ENCODE measurements at places on chromosomes 3 and 15.

- no peak for DNase-seq
Measured at GRCh38 chr3:136802481-136802996, 16.4 kb upstream of the SLC35G2 start.

DNA sequence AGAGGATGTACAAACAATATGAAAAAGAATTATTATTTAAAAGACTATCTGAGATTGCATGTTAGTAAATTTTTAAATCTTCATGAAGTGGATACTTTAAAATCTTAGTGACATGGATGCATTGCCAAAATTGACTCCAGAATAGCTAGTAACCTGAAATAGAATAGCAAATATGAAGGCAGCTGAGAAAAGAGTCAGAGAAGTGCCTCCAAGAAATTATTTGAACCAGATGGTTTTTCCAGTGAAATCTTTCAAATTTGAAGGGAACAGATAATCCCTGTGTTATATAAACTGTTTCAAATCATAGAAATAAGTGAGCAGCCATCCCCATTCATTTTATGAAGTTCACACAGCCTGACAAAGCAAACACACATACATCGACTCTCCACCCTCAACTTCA is 29.6 kb downstream of the FSIP1 start:
- DNase-seq = no peak

- DNase-seq = no peak
Measured at GRCh38 chr15:37093480-37094332, 6.6 kb downstream of the MEIS2 start.

DNA sequence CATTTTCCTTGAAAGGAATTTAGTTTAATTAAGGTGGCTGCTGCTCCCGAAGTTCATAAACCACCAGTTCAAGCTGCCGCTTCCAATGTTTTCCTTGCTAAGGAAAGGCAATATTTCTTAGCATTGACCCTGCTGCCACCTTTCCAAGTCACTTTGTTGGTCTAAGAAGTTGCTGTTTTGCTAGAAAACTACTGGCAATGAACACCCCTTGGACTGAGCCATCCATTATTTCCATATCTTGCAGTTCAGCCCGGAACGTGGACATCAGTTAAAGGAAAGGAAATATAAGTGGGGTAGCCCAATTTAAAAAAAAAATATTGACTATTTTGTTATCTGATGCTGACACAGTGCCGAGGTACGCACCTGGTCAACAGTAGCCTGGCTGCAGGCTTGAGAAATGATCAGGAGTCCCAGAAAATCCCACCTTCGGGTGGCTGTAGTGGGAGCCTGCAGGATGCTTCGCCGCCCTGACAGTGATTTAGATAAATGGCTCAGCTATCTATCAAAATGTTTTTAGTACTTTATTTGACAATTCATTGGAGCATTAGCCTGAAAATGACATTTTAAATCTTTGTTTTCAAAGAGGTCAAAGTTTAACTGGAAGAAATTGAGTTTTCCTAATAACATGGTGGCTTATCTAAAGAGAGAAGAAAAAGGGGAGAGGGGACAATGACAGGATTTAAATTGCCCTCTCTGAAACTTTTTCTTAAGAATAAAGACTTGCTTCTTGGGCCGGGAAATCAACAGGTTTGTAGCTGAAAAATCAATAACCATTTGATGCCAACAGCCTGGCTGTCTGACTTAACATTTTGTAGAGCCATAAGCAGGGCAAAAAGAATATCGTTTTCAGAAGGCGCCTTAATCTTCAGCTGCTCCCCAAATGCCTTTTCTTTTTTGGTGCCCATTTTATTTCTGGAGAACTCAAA is 1.6 kb downstream of the RARB start:
- no peak for DNase-seq

DNA sequence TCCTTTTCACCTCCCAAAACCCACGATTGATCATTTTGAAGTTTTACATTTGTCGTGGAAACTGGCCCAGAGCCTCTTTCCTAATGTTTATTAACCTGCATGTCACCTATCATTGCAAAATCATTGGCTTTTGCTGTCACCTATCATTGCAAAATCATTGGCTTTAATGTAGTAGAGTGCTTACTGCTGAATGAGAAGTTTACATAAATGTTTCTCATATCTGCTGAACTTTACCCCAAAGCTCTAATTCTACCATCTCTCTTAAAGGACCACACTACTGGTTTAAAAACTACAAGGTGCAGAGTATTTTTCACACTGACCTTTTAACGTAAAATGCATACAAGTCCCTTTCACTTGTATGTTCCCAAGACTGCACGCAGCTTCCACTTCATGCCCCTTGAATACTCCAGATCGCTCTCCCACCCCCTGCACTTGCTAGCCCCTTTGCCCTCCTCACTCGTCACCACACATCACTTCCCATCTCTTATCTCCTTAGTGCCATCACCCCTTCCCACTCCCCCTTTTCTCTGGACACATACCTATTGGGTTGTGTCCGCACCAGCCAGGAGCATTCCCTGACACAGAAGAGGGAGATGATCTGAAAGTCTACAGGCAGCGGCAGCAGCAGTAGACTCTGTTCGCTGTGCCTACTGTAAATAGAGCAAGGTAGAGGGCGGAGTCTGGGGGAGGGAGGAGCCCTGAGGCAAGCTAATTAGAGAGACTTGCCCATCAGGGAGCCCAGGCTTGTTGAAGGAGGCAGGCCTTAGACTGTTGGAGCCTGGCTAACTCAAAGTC is 30.2 kb upstream of the ATOSA start:
- no peak for DNase-seq

DNA sequence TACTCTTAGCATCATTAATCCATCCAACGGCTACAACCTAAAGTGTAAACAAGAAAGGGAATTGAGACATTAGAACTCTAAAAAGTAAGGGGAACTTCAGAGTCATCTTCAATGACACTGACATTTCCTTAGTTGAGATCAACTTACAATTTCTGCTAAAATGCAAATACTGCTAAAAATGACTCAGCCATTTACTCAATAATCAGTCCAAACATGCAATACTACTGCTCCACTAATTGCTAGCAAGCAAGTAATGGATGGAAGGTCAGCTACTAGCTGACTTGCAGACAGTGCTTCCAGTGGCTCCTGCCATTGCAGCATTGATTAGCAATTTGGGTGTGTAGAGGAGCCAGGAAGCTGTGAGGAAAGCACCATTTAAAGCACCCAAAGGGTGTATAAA is 28.4 kb downstream of the CD200R1L start:
- DNase-seq = no peak

DNA sequence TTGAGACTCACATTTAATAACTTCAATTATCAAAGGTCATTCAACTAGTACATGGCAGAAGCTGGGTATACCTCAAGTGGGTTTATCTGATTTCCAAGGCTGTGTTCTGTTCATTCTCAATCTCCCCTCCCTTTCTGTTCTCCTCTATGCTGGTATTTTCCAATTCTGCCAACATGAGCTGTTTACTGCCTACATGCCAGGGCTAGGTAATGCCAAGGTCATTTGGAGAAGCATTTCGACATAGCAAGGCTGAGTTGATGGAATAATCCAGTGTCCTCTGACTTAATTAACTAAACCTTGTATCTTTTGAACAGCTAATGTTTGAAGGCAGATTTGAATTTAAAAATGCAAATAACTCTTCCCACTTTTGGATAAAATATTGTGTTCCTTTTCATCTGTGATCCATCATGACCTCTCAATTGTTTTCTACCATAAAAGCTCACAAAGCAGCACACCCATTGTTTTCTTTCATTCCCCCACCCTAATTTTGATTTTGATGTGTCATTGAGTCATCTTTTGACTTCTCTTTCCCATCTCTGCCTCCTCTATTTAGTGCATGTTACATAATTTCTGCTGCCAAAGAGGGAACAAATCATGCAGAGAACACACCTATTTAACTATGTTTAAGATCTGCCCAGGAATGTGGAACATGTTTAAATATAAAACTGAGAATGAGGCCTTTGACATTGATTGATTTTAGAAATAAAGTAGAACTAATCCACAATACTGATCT is 308.8 kb upstream of the NR2E3 start:
- no peak for DNase-seq

DNA sequence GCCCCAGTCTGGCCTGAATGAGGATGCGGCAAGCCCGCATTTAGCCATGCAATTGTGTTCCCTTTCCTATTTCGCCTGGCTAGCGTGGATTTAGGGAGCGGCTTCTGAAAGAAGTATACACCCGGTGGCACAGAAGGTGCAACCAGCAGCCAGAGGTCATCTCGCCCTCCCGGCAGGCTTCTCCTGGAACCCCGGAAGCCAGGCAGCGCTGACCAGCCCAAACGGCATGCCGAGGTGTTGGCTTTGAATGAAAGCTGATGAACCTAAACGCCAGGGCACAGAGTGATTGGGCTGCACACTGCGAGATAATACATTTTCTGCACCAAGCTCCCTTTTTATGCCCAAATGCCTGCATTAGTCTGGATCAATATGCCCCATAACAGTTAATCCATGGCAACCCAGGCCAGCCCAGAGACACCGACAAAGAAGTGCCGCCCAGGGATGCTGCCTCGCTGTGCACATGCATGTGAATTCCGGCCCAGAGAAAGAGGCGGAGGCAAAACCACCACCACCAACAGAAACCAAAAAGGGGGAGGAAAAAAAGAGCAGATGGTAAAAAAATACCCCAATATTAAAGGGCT is 1.4 kb downstream of the SRGAP3 start:
- DNase-seq = no peak

GRCh38 chr15:58292751-58293175 is 139.0 kb upstream of the LIPC start:
- no peak for DNase-seq

- DNase-seq = no peak
Measured at GRCh38 chr15:78071383-78071782, 6.1 kb downstream of the TBC1D2B start.

GRCh38 chr15:27210176-27210575 is 239.2 kb downstream of the GABRG3 start:
- DNase-seq = no peak
